NCI-H1417 treated with DMSO at 0.1 percent for 48 hours (cell line): ENCODE measurements at places on chromosomes 4 and X.

DNA sequence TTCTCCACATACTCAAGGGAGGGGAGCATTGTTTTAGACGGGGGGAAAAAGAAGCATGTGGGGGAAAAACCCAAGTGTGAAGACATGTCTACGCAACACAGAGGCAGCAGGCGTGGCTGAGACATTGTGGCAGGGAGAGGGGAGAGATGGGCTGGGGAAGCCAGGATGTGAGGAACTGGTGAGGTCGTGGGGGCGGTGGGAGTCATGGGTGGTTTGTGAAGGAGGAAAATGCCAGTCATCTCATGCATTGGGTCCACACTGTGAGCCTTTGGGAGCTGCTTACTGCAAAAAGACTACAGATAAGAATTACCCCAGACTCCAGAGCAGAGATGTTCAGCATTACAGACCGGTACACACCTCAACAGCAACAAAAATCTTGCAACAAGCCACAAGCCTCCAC, 2.1 kb downstream of the JAKMIP1 start:
- no peak for DNase-seq

DNA sequence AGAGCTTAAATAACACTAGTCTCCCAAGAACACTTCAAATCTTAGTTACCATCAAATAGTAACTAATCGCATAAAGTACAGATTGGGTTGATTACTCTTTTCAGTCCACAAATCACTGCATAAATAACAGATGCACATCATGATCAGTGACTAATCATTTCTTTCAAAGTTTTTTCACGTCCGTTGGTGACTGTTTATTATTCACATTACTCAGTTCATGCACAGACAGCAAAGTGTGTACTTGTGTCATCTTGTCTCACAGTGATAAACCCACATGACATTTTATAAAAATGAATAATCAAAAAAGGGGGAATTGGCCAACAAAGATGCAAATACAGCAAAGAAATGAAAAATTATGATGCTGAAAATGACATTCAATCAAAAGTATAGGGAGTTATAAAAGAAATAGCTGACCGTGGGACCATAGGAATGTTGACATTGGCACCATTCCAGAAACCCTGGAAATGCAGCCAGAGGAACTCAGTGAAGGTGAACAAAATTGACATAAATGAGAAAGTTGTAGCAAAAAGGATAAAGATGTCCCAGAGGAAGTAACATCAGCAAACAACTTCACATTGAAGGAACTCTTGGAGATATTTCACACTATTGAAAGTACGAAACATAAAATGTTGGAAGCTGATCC, 161.5 kb downstream of the SOX3 start:
- DNase-seq = no peak

DNA sequence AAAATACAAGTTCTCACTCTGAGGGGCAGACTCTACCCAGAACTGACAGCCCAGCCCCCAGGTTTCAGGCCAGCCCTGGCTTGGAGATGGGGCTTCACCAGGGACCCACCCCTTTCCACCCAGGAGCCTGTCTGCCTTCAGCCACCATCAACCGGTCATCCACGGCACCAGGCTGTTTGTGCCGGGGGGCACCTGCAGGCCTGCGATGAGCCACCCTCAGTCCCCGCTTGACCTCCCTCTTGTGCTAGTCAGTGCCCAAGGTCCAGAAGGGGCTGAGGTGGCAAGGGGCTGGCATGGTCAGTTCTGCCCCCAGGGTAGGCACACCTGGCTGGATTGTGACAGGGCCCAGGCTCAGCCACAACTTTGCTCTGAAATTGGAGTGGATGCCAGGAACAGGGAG, 82.1 kb downstream of the ADRA2C start:
- DNase-seq = no peak

GRCh38 chrX:26581091-26581490, 365.1 kb downstream of the MAGEB5 start:
- DNase-seq = no peak

DNA sequence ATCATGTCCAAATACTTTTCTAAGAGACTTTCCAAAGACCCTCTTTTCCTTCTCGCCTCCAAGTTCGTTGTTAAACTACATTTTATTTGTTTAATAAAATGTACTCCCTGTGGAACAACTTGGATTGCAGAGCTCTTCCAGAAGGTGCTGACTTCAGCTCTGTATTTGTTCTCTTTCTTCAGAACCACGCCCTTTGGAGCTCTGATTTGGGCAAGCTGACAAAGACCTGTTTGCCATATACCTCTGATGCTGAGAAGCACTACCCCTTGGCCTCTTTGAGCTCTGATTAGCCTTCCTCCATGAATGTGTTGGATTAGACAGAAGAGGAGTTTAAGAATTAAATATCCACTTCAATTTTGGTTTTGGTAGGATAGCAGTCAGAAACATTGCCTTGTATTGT, 815.1 kb upstream of the POU3F4 start:
- DNase-seq = no peak

DNA sequence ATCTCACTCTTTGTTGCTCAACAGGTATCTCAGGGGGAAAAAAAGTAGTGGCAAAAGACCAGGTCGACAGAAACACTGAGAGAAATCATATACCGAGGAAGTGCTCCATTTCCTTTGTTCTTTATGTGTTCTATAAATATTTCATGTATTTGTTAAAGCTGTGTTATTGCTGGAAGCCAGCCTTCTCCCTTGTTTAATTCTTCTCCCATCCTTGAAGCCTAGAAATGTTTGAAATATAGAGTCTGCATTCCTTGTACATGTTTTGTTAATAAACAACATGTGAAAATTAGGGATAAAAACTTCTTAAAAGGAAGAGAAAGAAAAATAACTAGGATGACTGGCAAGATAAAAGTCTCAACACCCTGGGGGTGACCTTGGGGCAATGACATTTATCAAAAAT, 186.2 kb downstream of the ANKRD50 start:
- DNase-seq = no peak
